Occipital lobe (tissue), 3 donors: ENCODE measurements at places on chromosomes 7 and 10.

DNA sequence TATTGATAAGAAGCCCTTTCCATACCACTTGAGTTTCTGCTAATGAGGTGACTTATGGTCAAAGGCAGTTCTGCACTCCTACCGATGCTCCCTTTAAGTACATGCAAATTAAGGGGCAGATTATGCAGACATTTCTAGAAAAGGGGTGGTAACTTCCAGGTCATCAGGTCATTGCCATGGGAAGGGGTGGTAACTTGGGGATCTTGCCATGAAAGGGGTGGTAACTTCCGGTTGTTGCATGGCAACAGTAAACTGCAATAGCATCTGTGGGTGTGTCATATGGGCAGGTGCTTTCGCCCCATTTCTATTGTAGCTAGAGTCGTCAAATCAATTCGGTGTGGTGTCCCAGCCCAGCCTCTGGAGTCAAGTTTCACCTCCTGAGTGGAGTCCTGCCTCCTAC is 150.9 kb downstream of the UBE2H start:
- DNase-seq = no peak

- DNase-seq = no peak
Observed at GRCh38 chr7:151425670-151426440, 14.1 kb downstream of the CRYGN start.

GRCh38 chr7:90830308-90830707 is 234.2 kb downstream of the CDK14 start:
- DNase-seq = no peak

GRCh38 chr10:11337516-11337915 is 273.9 kb downstream of the USP6NL start:
- DNase-seq = no peak
